ENCODE measurements at places on chromosomes 12 and 14.

DNA sequence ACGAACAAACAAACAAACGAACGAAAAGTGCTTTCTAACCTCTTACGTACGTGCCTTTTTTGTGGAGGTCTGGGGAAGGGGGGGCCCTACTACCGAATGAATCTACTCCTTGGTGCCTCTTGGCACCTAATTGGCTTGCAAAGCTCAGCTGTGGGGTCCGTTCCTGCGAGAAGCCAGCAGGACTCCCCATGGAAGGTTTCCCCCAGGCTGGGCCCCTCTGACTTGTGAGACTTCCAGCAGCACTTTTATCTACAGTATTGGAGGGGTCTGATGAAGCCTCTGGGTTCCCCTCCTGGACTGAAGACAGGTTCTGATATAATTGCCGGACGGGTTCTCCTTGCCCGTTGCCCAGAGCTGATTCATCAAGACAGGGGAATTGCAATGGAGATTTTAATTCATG is 1.2 kb upstream of the TMEM106C start:
- no peak for DNase-seq

DNA sequence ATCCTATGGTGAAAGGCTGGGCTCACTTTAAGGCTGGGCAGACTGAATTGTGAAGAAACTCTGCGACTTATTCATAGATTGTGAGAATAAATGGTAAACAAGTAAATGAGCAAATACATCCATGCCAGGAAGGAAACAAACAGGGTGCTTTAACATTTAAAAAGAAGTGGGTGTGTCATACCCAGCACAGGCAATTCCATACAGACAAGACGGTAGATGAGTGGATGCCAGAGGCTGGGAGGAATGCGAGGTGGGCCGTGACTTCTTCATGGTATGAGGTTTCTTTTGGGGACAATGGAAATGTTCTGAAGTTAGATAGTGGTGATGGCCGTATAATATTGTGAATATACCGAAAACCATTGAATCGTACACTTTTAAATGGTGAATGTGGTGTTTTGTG is 49.8 kb upstream of the CDKN3 start:
- DNase-seq, result no peak

DNA sequence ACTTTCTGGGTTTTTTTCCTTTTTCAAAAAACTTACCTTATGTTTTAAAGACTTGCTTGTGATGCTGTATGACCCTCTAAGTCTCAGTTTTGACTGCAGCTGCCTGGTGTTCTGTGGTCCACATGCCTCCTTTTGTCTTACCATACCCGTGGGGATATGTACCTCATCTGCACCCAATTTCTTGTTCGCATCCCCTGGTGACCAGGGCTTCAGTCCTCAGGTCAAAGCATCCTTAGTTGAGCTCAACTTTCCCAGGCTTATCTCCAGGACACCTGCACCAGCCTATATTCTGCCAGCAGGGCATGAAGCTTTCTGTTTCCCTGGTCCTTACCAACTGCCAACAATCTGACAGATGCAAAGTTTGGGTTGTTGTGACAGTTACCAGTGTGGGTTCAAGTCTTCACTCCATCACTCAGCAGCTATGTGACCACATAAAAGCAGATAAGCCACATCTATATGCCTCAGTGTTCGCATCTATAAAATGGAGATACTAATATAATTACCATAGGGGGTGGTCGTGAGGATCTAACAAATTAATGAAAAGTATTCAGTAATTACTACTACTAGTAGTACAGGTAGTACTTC is 94.0 kb downstream of the NTF3 start:
- DNase-seq, result no peak

DNA sequence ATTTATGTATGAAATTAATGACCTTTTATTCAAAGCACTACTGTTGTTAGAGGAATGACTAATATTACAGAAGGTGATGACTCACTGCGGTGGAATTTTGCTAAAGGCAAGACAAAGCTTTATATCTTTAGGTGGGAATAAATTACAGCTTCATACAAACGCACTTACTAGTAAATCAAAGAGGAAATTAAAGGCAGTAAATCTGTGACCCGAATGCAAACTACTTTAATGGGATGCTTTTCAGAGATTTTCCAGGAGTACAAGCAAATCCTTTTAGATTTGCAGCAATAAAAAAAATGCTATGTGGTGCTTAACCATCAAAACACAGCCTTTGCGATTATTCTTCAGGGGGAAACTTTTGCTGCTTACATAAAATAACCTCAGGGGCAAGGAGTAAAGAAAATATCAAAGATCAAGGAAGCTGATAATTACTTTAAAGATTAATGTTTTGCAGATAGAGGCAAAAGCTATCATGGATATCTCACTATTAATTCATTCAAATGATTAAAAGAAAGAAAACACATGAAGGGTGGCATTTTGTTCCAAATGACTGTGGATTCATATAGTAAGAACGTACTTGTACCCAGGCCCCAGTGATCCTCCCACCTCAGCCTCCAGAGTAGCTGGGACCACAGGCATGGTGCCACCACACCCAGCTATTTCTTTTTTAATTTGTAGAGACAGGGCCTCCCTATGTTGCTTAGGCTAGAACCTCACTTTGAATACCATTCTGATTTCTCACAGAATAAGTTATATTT is 98.9 kb downstream of the DENND5B start:
- no peak for DNase-seq

DNA sequence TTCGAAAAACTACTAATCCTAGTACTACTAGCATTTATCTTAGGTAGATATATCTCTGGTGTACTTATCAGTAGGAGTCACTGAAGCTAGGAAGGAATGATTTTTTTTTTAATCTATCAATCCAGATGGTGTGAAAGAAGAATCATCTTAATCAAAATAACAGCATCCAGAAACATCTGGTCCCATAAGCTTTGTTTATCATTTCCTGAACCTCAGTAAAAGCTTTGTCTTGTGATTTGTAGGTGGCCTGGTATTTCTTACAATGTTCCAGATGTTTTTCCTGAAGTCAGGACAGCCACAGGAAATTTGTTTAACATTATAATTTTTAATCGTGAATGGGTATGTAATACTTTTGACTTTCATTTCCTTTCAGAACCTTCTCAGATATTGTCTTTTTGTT is 28.0 kb upstream of the LUM start:
- DNase-seq, result no peak

DNA sequence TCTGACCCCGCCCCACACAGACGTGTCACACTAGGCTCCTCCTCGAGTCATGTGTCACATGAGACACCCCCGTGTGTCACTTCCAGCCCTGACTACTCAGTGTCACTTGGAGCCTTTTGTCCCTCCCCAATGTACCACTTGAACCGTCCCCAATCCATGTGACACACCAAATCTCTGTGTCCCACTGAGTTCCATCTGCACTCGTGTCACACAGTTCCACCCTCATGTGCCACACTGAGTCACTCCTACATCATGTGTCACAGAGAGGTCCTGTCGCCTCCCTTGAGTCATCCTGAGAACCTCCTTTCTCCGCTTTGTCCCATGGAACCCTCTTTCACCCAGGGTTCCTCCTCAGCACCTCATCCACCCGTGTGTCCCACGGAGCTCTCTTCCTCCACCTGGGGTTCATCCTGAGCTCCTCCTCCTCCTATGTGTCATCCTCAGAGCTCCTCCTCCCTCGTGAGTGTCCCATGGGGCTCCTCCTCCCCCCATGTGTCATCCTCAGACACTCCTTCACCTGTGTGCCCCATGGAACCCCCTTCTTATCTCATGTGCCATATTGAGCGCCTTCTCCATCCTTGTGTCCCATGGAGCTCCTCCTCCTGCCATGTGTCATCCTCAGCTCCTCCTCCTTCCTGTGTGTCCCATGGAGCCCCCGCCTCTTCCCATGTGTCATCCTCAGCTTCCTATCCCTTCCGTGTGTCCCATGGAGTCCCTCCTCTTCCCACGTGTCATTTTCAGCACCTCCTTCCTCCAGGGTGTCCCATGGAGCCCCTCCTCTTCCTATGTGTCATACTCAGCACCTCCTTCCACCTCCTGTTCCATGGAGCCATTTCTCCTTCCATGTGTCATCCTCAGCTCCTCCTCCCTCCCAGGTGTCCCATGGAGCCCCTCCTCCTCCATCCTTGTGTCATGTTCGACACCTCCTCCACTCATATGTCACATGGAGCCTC is 32.0 kb downstream of the RTL1 start:
- no peak for DNase-seq

- DNase-seq, result no peak
Measured at GRCh38 chr14:75496755-75497154, 25.5 kb upstream of the BATF start.

DNA sequence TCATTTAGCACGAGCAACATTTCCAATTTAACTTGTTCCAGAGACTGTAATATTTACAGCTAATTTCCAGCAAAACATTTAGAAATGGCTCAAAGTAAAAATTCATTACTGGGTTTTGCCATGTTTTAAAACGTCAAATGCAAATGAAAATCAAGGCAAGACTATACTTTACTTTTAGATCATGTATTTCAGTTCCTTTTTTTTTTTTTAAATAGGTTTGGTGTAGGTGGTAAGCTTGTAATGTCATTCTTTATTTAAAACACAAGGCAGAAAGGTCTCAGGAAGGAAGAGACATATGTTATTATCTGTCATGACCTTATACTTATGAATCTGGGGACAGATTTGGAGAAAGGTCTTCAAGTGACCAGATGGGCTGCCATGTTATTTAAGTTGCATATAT is 54.1 kb downstream of the GRIP1 start:
- no peak for DNase-seq

DNA sequence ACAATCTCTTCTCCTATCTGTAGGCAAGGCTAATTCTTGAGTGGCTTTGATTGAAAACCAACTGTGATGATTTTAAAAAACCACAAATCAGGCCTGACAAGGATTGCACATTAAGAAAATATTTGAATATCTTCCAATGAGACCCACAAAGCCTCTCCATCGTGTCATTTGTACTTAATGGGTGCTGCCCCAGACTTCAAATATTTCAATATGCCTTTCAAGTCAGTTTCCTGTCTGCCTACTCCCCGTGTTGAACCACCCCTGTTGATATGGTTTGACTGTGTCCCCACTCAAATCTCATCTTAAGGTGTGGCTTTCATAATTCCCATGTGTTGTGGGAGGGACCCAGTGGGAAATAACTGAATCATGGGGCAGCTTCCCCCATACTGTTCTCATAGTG is 159.7 kb upstream of the EGLN3 start:
- DNase-seq, result no peak

- DNase-seq, result no peak
Measured at GRCh38 chr14:102848830-102849525, 71.7 kb downstream of the TRAF3 start.

GRCh38 chr14:21557084-21557901 is 22.6 kb downstream of the OR10G3 start:
- peak; percentile 39 for DNase-seq

DNA sequence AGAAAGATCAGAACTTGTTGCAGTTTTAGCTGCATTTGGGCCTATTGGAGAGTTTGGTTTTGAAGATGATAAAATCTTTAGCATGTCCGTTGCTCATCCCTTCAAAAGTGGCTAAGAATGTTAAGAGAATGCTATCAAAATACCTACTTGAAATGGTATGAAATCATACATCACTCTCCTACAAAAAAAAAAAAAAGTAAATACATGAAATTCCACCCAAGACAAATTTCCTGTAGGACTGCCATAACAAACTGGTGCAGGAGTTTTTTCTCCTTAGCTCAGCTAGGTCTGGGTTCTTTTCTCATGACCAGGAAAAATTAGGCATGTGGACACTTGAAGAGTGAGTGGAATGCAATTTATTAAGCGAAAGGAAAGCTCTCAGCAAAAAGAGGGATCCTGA is 15.9 kb upstream of the FAR2 start:
- no peak for DNase-seq

DNA sequence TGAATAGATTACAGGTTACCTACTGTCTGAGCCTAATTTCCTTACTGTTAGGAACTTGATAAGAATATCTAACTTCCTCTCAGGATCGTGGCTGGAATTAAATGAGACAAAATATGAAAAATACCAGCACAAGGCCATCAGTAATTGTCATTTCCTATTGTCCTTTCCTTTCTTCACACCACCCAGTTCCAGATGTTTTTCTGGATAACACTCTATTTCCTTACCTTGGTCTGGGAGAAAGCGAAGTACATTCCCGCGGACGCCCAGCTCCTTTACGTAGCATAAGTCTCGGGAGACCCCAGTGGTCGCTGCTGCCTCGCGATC is 376 bp downstream of the GDF3 start:
- no peak for DNase-seq

DNA sequence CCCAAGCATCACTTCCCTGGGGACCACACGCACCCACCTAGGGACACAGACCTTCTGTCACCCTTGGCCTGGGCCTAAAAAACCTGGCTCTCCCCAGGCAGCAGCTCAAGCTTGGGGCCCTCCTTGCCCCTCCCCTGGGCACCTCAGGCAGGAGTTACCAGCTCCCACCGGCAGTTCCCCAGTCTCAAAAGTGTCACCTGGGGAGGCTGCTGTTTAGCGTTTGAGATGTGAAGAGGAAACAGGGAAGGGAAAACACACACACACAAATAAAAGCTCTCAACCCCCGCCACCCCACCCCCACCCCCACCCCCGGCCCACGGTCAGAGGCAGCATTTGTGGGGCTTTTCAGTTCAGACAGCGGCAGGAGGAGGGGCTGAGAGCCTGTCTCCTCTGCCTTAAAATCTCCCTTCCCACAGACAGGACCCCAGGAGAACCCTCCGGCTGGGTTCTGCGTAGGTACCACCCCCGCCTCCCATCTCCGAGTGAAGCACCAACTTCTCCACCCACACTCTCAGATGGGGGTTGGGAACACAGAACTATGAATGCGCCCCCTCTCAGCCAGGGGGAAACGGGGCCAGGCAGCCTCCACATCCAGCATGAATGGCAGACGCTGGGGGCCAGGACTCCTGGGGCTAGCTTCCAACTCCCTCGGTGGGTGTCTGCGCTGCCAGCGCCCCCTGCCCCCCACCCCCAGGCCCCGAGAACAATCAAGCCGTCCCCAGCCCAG is 3.0 kb downstream of the NCOR2 start:
- DNase-seq, result no peak

GRCh38 chr12:3263282-3263681 is 186.1 kb downstream of the TSPAN9 start:
- DNase-seq, result no peak

- peak; percentile 41 for DNase-seq
Measured at GRCh38 chr14:100285021-100285912, 21.0 kb downstream of the SLC25A29 start.

- no peak for DNase-seq
Measured at GRCh38 chr12:95424271-95424994, 49.5 kb upstream of the METAP2 start.

- DNase-seq, result no peak
Measured at GRCh38 chr14:52960627-52961026, 9.8 kb upstream of the FERMT2 start.

DNA sequence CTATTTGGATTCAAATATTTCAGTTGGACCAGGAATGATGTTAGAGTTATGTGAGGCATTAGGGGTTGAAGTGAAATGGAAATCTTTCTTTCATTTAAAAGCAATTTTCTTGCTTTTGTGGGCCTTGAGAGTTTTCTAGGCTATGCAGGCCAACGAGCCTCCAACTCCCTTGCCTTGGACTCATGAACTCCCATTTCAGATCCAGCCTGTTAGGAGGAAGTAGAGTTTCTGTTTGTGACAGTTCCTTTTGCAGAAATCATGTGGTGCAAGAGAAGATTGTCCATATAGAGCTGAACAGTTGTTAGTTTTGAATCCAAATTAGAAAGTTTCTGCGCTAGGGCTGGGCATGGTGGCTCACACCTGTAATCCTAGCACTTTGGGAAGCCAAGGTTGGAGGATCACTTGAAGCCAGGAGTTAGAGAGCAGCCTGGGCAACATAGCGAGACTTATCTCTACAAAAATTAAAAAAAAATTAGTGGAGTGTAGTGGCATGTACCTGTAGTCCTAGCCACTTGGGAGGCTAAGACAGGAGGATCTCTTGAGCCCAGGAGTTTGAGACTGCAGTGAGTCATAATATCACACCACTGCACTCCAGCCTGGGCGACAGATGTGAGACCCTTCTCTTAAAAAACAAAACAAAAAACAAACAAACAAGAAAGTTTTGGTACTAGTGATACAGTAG is 47.3 kb upstream of the MED13L start:
- no peak for DNase-seq

All from hippocampal formation (tissue), 2 donors.